ENCODE measurements at places on chromosomes 4 and X.

- no peak for DNase-seq
Measured at GRCh38 chr4:43990551-43990950, 458.1 kb downstream of the KCTD8 start.

GRCh38 chrX:110143454-110144210 lies 140.7 kb downstream of the TMEM164 start:
- DNase-seq, result no peak

- DNase-seq, result peak; percentile 83
Measured at GRCh38 chr4:122898370-122899150, 23.8 kb downstream of the NUDT6 start.

DNA sequence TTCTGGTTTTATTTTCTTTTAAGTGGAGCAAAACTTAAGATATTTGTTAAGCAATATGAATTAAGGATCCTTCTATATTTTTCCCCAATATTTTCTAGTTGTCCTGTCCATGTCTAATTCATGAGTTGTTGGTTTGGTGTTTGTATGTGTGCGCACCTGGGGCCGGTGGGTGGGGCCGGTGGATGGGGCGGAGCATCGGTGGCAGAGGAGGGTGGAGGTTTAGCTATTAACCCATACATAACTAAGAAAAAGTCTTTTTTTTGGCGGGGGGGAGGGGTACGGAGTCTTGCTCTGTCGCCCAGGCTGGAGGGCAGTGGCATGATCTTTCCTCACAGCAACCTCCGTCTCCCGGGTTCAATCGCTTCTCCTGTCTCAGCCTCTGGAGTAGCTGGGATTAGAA lies 489.8 kb downstream of the PDGFC start:
- DNase-seq, result no peak

DNA sequence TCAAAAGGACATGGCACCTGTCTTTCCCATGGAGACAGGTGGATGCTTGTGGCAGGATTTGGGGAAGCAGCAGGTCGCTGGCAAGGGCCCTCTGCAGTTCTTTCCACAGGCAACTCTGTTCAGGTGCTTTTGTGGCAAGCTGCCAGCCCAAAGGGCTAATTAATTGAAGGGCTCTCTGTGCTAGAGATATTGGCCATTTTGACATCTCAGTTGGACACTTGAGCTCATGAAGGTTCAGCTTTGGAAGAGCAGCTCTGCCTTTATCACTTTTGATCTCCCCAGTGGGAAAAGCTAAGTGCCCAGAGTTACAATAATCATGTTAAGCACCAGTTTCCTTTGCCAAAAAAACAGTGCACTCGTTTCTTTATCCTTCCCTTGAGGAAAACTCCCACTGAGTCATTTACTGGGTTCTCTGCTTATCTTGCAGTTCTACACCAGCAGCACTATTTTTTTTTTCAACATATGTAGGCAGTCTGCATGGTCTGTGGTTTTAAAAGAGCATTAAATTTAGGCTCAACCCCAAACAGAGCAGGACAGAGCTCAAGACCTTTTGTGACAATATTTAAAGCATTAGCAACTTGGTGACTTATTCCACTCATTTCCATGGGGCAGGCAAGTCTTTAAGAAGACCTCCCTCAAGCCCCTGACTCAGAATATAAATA lies 336.4 kb upstream of the RASGEF1B start:
- DNase-seq, result peak; percentile 65

- DNase-seq, result peak; percentile 49
Measured at GRCh38 chr4:15240764-15241163, 187.1 kb upstream of the C1QTNF7 start.

DNA sequence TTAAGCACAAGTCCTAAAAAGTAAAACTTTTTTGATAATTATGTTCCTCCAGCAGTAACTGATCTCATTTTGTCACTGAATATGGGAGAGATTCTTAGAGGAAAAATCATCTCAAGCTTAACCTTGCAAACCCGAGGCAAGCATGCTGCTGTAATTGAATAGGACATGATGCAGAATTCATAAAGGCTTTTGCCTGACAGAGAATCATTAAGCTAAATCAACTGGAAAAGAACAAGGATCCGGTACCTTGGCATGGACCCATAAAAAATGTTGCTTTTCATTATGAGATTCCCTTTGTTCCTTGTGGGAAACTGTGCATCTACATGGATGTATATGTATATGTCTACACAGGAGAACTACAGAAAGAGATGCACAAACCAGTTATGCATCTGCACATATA lies 149.1 kb downstream of the PAPSS1 start:
- no peak for DNase-seq

- DNase-seq, result no peak
Measured at GRCh38 chrX:121389976-121390714, 342.7 kb downstream of the GLUD2 start.

GRCh38 chrX:108254636-108255035 lies 163.1 kb downstream of the ATG4A start:
- DNase-seq, result no peak

DNA sequence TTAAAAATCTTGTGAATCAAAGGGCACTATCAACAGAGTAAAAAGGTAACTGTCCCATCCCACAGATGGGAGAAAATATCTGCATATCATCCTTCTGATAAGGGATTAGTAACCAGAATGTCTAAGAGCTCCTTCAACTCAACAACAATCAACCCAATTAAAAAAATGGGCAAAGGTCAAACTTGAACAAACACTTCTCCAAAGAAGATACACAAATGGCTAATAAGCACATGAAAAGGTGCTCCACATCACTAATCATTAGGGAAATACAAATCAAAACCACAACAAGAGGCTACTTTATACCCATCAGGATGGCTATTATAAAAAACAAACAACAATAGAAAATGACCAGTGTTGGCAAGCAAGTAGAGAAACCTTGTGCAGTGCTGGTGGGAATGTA lies 43.3 kb downstream of the TMEM165 start:
- no peak for DNase-seq

DNA sequence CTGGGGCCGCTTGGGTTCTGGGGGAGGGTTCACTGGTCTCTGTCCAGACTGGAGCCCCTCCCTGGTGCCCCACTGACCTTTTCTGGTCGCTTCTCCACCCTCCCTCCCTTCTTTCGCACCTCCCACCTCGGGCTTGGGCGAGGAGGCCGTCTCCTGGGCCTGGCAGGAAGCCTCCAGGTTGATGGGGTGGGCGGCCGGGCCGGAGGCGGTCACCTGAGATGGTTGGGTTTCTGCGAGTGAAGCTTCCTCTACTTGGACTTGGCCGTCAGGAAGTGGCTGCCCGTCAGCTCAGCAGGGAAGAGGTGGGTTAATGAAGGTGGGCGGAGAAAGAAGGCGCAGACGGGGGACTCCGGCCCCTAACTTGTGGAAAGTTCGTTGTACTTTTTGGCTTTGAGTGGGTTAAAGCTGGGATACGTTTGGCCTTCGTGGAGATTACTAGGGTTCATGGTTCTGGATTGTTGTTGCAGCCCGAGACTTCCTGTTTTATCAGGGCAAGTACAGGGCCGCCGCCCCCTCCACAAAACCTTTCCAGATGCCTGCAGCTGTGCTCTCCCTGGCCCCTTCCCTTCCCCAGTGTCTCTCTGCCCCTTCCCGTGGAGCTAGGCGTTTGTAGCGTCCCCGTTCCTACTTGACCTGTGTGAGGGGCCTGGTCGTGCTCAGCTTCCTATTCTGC lies 1.2 kb downstream of the AKAP17A start:
- peak; percentile 57 for DNase-seq

DNA sequence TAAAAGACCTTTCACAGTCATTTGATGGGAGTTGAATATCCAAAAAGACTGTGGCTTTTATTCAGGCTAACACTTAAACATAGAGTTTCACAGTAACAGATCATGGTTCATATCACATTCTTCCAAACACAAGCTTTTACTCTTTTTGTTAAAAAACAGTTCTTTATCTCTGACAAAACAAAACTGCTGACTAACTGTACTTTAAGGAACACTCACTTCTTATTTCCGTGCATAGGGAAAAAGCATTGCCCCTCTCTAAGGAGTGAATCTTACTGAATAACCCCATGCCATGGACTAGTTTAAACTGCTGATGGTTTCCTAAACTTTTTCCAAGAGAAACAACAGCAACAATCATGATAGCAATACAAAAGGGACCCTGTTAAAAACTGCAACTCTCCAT lies 297.0 kb upstream of the INTU start:
- DNase-seq, result no peak

GRCh38 chrX:130786030-130786429 lies 117.0 kb downstream of the ENOX2 start:
- no peak for DNase-seq

DNA sequence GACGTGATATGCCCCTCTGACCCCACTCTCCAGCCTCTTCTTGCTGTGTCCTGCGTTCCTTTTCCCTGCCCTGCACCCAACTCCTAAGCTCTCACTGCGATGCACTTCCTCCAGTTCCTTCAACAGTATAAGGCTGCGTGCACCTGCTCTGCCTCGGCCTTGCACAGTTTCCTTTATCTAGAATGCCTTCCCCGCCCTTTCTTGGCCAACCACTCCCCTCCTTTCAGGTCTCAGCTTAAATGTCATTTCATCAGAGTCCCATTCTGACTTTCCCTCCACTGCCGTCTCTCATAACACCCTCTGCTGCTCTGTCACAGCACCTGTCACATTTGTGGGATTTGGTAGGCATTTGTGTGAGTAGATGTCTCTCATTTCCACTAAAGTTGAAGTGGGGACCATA lies 58.4 kb upstream of the NEIL3 start:
- no peak for DNase-seq

DNA sequence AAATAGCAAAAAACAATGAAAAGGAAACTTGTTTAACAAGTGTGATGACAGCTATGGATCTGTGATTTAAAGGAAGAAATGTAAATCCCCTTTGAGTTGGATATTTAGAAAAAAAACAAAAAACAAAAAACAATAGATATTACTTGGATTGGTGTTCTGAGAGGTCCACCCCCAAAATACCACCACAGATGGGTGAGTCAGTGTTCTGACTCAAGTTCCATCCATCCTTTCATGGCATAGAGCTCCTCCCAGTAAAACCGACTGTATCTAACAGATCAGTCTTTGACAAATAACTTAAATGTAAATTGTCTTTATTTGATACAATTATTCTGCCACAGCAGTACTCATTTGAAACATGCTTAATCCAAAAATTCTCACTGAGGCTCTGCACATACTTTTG lies 27.4 kb downstream of the TMPRSS11B start:
- peak; percentile 13 for DNase-seq

GRCh38 chr4:4791299-4792111 lies 68.0 kb upstream of the MSX1 start:
- DNase-seq, result no peak

GRCh38 chr4:77073981-77074380 lies 1.8 kb downstream of the CCNI start:
- no peak for DNase-seq

- no peak for DNase-seq
Measured at GRCh38 chrX:80334583-80334982, 85.7 kb upstream of the TENT5D start.

DNA sequence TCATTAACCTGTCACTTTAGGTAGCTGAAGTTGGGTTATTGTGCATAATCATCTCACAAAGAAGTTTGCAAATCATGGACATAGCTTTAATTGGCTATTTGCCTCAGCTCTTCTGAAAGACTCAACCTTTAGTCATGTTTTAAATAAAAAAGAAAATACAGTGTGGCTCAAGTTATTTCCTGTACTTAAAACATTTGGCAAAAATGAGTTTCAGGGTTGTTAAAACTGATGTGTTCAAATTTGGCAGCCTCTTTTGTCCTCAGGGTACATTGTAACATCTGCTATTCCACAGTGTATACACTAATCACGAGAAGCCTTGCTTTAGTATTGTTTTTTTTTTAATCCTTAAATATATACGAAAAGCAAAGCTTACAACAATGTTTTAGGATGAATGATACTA lies 31.5 kb upstream of the HPGD start:
- no peak for DNase-seq

DNA sequence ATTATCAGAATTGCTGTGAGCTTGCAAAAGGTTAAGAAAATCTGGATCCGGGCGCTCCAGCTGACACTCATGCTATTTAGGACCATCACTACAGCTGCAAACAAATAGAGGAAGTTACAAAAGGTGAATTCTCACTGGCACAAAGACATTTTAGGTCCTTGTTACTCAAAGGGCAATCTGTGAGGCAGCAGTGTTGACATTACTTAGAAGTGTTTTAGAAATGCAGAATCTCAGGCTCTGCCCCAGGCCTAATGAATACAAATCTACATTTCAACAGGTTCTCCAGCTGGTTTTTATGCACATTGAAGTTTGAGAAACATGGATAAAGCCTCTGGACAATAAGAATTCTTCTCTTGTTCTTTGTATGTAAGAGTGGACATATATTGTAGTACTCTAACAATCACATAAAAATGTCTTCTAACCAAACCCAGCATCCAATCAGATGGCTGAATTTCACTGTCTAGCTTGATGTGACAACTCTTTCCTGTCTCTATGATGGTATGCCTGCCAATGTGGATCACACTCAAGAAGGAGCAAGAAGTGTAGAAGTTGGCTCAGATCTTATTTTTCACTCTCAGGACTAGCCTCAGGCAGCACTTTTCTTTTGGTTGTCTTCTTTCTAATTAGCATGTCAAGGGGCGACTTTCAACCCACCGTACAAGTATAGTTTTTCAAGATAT lies 18.8 kb downstream of the SLC7A11 start:
- no peak for DNase-seq

- no peak for DNase-seq
Measured at GRCh38 chr4:98903963-98904362, 25.0 kb downstream of the EIF4E start.

- no peak for DNase-seq
Measured at GRCh38 chrX:39983715-39984114, 114.0 kb downstream of the BCOR start.

- no peak for DNase-seq
Measured at GRCh38 chr4:111230265-111230664, 607.4 kb upstream of the PITX2 start.

- DNase-seq, result no peak
Measured at GRCh38 chrX:40749681-40750494, 14.5 kb upstream of the MED14 start.

DNA sequence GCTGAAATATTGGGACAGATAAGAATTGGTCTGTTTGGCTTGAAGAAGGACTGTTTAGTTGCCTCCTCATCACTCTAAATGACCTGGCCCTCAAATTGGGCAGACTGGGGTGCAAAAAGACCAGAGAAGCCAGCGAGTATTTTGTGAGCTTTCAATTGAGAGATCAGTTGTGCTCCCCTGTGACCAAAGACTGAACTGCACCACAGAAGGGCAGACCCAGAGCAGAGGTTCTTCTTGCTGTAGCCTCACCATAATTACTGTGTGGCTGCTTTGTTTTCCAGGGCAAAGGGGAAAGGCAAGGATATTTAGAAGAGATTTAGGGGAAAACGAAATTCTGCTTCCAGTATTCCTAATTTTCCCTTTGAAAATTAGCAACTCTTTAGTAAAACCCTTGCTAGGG lies 104.0 kb upstream of the MBNL3 start:
- DNase-seq, result no peak

DNA sequence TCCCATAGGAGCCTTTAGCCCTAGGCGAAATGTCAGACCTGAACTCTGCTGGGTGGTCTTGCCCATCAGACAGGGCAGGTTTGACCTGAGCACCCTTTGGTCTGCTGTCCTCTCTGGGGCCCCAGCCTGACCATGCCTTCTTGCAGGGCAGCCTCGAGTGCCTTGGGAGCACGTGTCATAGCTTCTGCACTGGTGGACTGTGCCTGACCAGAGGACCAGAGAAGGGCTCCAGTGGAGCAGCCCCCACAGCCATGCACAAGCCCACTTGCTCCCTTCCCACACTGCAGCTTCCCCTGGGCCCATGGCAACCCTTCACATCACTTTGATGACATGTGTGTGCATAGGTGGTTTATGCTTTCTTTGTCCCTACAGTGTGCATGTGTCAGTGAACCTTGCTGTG lies 394.0 kb downstream of the TEX13C start:
- DNase-seq, result no peak

Measured in NCI-H226 (cell line).